ENCODE measurements at places on chromosomes 6 and 20. TPM values are rescaled to one million over a fixed set of nuclear protein-coding genes. Genes with fewer than 3 reads are reported as not detected.

Gene CYP21A2
- 0.22 TPM for total RNA-seq

Gene CFAP206
- 3.4 TPM for total RNA-seq

Gene PRND
- total RNA-seq: 14.6 TPM

Gene SALL4
- total RNA-seq: 1.8 TPM

Gene MEP1A
- total RNA-seq: not detected

Gene IL17F
- total RNA-seq: not detected

Gene PCK1
- total RNA-seq: 2.4 TPM

Gene OXT
- not detected for total RNA-seq

Gene HSPA12B
- 17.8 TPM for total RNA-seq

Gene SIRPB2
- total RNA-seq: 1.2 TPM

Gene ACTL10
- 0.49 TPM for total RNA-seq

Gene MRAP2
- 5.9 TPM for total RNA-seq

Gene SEMG2
- not detected for total RNA-seq

Gene BPIFB2
- total RNA-seq: not detected

Gene CTCFL
- total RNA-seq: 0.27 TPM

Gene SPO11
- total RNA-seq: not detected

Gene EEF1A1
- 15,027 TPM for total RNA-seq

Gene PROKR2
- total RNA-seq: not detected

Gene LIN28B
- total RNA-seq: 1.3 TPM
